ENCODE measurements at places on chromosomes 11 and 22.

- DNase-seq, result no peak
Observed at GRCh38 chr11:125941619-125942611, 3.9 kb upstream of the VSIG10L2 start.

GRCh38 chr11:12361682-12362081 lies 15.7 kb upstream of the PARVA start:
- DNase-seq, result no peak

DNA sequence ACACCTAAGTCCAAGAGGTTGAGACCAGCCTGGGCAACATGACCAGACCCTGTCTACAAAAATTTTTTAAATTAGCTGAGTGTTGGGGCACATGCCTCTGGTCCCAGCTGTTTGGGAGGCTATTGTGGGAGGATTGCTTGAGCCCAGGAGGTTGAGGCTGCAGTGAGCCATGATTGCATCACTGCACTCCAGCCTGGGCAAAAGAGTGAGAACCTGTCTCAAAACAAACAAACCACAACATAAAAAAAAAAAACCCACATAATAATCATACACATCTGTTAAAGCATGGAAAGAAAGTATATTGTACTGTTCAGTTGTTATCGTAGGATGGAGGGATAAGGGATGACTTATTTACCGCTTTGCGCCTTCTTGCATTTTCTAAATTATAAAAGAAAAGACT lies 35.9 kb upstream of the GRK2 start:
- no peak for DNase-seq

DNA sequence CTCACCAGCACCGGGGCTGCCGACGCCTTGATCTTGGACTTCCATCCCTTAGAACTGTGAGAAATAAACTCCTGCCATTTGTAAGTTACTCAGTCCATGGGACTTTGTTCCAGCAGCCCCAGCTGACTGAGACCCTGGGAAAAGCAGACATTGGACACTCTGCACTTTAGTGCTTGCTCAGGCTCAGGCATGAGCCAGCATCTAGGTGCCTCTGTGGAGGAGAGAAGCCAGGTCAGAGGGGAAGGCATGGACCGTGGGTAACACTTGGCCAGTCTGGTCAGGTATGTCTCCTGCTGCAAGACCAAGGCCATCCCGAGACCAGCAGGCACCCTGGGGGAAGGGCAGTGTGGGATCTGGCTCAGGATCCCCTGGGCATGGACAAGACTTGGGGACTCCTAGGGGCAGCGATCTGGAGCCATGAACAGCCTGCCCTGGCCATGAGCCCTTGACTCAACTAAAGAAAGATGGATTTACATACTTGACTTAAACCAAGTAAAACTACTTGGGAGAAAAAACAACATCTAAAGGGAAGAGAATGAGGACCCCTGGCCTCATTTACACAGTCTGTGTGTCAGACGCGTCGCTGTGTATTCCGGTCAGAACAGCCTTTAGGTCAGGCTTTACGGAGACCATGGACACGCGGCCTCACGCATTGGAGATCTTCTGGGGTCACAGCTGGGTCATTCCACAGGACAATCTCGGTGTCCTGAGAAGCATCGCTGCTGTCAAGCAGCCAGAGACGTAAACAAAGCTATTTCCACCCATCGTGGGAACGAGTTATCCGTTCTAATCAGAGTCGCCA lies 497.1 kb downstream of the BRD1 start:
- no peak for DNase-seq

Measured in GM12878 (cell line).